ENCODE measurements at places on chromosomes 6 and 20. TPM values are rescaled to one million over a fixed set of nuclear protein-coding genes. Genes with fewer than 3 reads are reported as not detected.

The GPRC6A gene
- total RNA-seq, result 1.2 TPM

GRCh38 chr6:166245148-166245547, 63.0 kb downstream of the PRR18 start:
- no peak for DNase-seq

GRCh38 chr6:1848752-1849151, 239.0 kb downstream of the FOXC1 start:
- no peak for DNase-seq

The HMGCLL1 gene
- 10.6 TPM for total RNA-seq

- no peak for DNase-seq
Observed at GRCh38 chr6:24492475-24492874, 2.3 kb upstream of the ALDH5A1 start.

DNA sequence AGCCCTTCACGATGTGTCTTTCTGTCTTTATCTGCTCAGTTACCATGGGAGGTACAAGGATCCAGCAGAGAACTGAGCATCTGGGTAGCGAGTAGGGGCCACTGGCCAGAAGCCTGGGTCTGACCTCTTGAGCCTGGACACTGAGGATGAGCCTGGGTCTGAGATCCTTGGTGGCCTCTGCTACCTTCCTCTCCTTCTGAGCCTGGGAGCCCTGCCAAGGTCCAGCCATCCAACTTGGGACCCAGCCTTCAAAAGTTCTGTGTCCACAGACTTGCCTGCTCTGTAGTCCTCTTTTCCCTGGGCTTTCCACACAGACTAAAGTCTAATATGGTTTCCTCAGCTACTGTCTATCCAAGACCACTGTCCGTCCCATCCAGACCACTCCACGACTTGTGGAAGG, 60.2 kb upstream of the NAA20 start:
- no peak for DNase-seq

DNA sequence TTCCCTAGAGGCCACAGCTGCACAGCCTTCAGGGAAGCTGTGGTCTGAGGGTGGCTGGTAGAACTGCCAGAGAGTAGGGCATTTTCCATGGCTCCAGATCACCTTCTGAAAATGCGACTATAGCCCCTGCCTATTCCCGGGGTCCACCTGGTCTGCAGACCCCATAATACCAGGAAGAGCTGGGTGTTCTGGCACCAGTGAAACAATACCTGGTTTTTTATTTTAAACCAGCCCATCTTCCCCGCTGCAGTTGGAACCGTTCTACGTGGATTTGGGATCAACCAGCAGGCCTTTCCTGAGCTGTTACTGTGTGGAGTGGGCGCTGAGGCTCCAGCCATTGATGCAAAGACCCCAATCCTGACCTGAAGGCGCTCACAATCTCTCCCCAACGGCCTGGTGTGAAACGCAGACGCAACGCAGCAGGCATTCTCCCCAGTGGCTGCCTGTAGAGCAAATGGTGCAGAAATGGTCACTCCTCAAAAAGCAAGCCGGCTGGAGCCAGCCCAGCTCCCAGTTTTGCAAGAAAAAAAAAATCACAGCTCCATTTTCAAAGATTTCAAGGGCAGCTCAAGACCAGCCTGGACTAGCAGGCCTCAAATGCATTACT, 11.3 kb downstream of the NPEPL1 start:
- DNase-seq, result no peak

- peak; percentile 43 for DNase-seq
Observed at GRCh38 chr6:43123461-43124314, 47.4 kb upstream of the SRF start.

The PCK1 gene
- total RNA-seq, result 6.3 TPM

- peak; percentile 15 for DNase-seq
Observed at GRCh38 chr6:42512579-42512978, 51.2 kb upstream of the UBR2 start.

GRCh38 chr20:57025261-57025660, 241.2 kb downstream of the BMP7 start:
- no peak for DNase-seq

The SYCP2 gene
- 13.2 TPM for total RNA-seq

DNA sequence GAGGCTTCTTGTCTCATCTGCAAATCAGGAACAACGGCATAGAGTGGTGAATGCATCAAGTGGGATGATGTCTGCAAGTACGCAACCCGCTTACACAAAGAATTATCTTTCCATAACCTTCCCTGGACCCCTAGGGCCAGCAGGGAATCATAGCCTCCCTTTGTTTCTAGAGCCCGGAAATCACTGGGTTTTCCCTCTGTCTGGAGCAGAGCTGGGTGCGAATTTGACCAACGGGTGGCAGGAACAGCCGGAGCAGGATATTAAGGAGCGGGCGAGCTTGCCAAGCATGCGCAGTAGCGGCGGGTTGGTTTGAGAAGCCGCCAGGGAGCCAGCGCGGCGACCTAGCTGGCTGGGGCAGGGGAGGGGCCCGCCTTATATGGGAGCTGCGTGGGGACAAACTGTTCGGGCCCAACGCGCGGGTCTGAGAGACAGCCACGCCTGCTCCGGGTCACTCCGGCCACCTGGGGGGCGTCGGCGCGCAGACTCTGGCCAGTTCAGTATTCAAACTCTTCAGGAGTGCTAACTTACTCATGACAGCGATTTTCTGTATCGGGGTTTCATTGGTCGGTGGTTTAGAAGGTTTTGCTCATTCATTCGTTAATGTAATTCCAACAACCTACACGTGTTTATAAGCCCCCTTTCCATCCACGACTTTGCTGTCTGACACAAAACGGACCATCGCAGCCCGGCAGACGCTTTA, 1.6 kb upstream of the KIF16B start:
- peak; percentile 80 for DNase-seq

DNA sequence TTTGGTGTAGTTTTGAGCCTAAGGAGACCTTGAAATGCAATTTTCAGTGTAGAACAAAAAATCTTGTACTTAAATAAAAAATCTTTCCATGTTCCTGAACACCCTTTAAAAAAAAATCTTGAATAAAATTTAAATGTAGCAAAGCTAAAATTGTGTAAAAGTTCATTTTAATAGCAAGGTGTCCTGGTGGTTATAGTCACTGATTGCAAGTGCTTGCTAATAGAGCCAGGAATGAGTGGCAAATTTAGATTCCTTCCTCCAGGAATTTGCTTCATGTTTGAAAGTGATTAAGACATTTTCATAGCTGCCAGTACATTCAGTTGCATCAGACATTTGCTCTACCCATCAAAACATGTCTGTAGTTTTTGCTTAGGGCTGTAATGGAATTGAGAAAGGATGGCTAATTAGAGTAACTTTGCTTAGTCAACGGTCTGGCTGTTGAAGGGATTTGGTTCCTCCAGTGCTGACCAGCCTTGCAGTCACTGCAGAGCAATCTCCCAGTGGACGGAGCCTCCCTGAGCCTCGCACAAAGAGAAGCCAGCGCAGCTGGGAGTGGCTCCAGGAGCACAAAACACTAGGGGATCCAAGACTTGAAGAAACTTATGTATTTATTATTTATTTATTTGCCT, 36.5 kb downstream of the AKAP12 start:
- peak; percentile 50 for DNase-seq

The ISM1 gene
- total RNA-seq, result 6.7 TPM

DNA sequence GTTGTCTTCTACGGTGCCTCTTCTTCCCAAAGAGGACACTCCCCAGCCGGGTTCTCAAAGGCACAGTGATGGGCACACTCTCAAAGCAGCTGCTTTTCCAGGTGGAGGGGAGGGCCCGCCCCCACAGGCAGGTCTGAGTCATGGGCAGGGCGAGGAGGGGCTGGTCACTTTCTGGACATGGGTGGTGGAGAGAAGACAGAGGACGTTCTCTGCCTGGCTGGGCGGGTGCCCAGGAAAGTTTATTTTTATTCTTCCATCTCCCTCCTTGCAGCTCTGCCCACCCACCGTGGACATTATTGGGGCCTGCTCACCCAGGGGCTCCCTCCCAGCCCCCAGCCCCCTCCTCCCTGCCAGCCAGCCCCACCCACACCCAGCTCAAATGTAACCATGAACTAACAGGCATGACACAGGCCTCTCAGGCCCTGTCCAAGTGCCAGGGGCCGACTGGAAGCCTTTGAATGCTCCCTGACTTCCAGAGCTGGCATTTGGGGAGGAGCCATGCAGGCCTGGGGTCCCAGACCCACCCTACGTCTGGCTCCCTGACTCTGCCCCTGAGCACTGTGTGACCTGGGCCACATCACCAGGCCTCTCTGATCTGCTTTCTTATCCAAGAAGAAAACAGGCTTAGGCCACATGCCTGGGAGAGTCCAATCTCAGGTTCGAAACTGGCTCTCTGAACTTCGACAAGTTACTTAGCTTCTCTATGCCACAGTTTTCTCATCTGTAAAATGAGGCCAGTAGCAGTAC, 8.0 kb downstream of the TGM2 start:
- no peak for DNase-seq

- DNase-seq, result peak; percentile 51
Observed at GRCh38 chr20:63873477-63873971, 8.5 kb downstream of the TPD52L2 start.

The TMEM170B gene
- 11.6 TPM for total RNA-seq

DNA sequence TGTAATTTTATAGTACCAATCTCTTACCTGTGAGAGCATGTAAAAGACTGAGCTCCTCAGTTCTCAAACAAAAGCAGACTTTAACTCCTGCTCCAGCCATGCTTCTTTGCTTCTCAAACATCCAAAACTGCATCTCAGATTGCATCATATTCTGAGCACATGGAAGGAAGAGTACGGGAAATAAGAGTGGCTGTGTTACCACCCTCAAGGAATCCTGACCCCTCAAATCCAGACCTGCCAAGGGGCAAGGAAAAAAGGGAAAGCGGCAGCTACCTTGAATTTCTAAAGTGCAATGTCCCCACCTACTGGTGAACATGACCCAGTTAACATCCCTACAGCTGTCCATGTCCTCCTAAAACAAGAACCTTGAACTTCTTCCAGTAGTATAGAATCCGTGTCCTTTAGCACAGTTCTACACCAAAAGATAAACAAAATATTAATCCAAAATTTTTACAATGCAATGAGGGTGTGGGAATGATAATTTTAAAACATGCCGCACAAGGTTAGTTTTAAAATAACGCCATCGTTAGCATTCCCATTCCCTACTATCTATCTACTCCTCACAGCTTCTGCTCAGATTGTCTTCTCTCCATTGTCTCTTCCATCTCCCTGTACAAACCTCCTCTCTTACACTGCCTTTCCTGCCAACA, 34.1 kb upstream of the HLA-DQB1 start:
- DNase-seq, result peak; percentile 58

The DACT2 gene
- total RNA-seq, result 8.7 TPM
